ENCODE measurements at places on chromosomes 12 and 14.

- no peak for DNase-seq
These were observed 13.8 kb downstream of the TMCC3 start for GRCh38 chr12:94636462-94637085.

- DNase-seq, result no peak
These were observed 42.3 kb downstream of the CATSPERB start for GRCh38 chr14:91689608-91690007.

DNA sequence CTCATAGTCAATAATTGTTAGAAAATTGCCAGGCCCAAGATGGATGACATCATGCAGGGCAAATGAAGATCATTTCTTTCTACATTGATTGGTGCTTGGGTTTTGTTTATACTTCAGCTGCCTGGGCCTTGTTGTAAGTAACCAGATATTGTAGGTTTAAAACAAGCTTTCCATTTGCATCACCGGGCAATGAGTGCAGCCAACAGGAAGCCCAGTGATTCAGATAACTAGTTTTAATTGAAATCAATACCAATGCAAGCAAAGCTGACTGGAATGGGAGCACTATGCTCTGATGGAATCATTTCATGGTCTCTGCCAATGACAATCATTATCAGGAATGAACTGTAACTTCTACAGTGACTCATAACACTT is 279.3 kb downstream of the DUSP6 start:
- DNase-seq, result no peak

DNA sequence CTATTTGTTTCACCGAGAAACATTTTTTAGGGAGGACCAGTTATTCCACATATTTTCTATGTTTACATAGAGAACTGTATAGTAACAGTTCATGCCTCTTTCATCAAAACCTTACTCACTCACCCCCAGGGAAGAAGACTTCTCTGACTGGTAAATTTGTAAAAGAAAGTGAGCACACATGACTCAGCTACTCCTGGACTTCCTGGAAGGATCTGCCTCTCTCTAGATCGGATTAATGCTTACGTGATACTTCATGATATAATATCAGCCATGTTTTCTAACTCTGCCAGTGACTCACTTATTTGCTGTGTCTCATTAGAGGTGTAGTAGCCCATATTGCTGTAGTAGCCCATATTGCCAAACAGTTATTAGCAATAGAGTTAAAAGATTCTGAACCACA is 494.3 kb upstream of the ATXN7L3B start:
- DNase-seq, result no peak

GRCh38 chr12:48817873-48818830 is at the start of gene CACNB3:
TSS of gene CACNB3 (plus strand) at chr12:48818496. CDS start at chr12:48818930, 434 bp downstream.
- peak; percentile 54 for DNase-seq

- no peak for DNase-seq
These were observed 72.6 kb upstream of the CAPRIN2 start for GRCh38 chr12:30827101-30828066.

- DNase-seq, result no peak
These were observed 11.4 kb upstream of the SOS2 start for GRCh38 chr14:50242566-50243310.

DNA sequence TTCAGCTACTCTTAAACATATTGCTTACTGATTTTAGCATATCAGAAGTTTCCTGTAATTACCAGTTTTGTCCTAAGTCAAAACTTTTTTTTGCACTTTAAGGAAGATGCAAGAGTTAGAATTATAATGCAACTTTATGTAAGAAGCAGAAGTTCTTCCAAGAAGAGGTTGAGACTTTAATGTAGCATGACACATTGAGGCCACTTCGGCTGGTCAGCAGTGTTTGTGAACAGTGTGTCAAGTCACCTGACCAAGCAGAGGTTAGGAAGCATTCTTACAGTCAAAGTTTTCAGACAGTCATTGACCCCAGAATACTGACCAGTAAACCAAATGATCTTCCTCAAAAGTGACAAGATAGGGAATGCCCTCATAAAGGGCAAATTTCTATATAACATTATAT is 15.2 kb downstream of the FGFR1OP2 start:
- no peak for DNase-seq

DNA sequence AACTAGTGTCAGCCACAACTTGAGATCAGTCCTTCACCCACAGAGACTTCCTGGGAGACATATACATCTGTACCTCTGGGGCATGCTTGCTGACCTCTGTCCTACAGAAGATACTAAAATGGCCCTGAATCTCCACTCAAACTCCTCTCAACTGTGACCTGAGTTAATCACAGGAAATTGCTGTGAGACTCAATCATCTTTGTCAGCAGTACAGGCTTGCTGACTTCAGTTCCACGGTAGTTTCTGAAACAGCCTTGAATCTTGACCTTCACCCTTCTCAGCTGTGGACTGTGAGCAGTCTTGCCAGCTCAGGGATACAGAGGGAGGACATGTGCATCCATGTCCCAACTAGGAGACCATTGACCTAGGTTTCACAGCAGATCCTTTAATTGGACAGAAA is 1.4 kb upstream of the KLRC1 start:
- DNase-seq, result no peak

DNA sequence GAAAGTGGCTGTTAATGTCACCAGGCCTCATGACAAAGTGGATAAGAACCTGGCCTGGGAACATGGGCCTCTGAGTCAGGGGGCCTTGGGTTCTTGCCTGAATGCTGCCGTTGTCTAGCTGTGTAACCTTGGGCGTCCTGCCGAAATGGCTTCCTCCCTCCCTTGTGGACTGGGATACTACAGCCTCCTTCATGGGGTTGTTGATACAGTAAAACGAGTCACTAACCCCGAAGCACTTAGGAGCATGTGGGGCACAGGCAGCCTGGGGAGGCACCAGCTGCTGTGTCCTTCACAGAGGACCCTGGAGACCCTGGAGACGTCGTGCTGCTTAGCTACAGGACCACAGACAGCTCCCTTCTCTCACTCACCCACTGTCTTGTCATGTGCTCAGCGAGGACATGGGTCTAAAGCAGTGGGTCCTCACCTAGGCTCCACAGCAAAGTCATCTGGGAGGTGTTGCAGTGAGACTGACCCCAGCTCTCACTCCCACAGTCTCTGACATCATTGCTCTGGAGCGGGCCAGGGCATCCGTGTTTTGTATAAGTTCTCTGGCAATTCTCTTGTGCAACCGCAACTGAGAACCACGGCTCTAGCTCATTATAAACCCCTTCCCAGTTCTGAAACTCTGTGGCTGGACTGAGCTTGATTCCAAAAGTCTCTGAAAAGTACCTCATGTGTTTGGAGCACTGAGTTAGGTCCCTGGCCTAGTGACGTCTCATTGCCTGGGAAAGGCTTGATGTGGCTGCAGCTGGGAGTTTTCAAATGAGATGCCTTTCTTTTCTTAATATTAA is 42.1 kb downstream of the SERPINA3 start:
- no peak for DNase-seq

All from thymus (tissue), 14 donors.